Activated T-helper 1 cell treated with anti-CD3 and anti-CD28 coated beads, Interleukin-2, amount 50 U/mL, for 16 hours (primary cell): ENCODE measurements at places on chromosomes 11 and 22.

- no peak for DNase-seq
These were observed 13.3 kb upstream of the CD81 start for GRCh38 chr11:2363577-2364370.

GRCh38 chr11:70854201-70854600, 398.2 kb downstream of the SHANK2 start:
- DNase-seq: no peak

- no peak for DNase-seq
These were observed 87.1 kb downstream of the CD44 start for GRCh38 chr11:35225946-35226520.

DNA sequence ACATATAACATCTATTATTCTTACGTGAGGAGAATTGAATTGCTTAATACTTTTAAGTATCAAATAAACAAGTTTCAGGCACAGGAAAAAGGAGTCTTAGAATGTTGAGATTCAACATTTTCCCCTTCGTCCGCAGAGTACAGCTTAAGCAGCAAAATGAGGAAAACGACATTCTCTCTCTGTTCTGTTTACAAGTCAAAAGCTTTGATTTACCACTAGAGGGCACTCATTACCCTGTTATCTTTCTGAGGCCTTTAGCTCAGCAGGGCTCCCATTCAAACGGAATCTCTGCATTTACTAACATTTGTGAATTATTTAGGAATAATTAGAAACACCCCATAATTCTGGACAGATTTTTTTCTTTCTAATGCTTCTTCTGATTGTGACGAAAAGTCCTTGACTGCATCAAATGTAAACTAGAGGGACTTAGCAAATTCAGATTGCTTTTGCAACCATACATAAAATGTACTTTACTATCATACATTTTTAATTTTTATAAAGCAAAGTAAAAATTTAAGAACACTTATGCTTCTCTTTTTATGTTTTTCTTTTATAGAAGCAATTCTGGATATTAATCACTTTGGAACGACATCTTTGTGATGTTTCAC, 75.0 kb downstream of the JRKL start:
- DNase-seq: no peak

DNA sequence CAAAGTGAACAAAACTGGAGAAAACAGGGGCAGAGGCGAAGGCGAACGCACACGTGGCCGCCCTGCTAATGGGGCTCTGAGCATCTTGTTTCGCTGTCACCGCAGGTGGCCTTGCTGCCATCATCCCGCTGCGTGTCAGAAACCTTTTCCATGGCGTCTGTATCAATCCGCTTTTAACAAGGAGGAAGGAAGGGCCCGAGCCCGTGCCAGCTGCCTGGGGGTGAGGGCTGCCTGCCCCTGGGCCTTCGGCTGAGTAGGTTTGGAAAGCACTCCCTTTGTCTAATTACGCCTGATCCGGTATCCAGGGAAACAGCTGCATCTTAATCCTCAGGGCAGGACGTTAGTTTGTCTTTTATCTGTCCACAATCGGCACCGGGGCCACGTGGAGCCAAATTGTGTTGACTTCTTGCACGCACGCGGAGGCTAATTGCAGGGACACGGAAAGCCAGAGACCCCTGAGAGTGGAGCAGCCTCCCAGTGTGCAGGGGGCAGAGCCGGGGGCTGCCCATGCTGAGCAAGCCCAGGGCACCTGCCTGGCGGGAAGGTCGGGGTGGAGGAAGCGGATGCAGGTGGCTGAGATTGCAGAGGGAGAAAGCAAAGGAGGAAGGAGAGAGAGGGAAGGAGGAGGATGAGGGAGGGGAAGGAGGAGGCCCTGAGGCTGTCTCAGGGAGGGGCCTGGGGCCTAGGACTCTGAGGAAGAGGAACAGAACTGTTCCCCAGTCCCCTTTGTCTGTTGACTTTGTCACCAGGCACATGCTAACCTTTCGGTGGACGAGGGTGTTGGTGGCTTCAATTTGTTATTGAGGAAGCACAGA, 19.2 kb upstream of the TH start:
- DNase-seq: no peak

GRCh38 chr11:89477175-89477574, 14.0 kb downstream of the NOX4 start:
- no peak for DNase-seq

DNA sequence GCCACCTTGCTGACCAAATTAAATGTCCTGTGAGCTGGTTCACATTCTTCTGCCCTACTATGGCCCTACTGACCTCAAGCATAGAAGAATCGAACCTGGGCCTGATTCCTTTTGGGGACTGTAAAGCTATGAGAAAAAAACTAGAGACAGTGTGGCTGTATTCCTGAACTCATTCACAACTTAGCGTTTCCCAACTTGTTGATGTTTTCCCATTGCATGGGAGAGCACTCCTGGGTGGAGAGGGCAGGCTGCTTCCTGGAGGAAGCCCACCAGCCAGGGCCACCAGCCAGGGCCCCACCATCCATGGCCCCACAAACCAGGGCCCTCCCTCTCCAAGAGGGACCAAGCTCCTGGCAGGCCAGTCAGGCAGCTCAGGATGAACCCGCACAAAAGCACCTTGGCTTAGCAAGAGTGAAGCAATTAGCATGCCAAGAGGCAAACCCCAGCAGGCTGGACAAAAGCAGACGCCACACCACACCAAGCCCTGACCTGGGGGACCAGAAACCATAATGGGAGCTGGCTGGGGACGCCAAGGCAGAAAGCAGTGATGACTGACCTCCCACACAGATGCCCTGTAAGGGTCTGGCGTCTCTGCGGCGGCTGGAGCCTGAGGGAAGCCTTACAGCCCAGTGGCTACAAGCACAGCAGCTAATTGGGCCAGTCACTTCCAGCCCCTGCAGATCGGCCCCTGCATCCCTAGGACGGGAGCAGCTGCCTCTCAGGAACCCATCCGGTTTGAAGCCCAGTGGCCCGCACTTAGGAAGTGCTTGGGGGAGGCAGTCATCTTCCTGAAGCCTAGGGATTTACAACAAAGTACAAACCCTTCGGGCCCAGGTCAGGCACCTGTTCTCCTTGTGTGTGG, 2.1 kb downstream of the CERK start:
- DNase-seq: no peak

GRCh38 chr11:103926990-103927389, 109.5 kb upstream of the DDI1 start:
- DNase-seq: no peak

GRCh38 chr22:40368836-40369235, 1.6 kb upstream of the SGSM3 start:
- DNase-seq: no peak

DNA sequence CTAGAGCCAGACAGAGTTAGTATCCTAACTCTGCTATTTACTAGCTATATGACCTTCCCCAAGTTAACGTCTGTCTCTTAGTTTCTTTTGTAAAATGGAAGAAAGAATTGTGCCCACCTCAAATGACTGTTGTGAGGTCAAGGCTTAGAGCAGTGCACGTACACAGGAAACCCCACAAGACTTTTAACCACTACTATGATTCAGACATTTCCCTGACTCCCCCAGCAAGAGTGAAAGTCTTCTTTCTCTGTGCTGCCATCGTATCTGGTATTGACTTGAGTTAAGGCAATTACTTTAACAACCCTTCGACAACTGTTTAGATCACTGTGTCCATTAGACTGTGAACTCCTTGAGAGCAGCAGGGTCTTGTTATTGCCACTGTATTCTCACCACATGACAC, 2.6 kb upstream of the OR52W1 start:
- no peak for DNase-seq

GRCh38 chr22:33772745-33773144, 147.5 kb downstream of the LARGE1 start:
- no peak for DNase-seq

DNA sequence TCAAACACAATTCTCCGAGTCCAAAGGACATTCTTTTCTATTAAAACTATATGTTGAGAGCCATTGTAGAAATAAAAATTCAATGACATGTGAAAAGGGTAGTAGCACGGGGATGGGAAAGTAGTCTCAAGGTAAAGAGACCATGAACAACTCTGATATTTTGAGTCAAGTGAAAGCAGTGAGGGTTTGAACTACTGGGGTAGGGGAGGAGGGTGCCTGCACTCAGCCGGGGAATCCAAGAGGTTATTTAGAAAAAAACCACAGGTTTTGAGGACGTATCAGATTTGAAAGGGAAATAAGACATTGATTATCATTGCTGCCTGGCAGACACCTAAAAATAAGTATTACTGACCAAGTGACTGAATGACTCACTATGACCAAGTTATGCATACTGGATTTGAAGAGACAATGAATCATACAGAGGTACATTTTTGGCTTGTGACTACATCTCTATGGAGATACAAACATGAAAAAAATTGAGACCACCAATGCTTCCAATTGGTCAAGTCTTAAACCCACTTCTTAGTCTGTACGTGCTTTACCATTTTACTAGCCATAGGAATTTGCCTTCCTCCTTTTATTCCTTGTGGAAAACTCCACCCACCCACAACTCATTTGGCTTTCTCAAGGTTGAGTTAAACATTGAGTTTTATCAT, 2.2 kb upstream of the OR52H1 start:
- DNase-seq: no peak

- no peak for DNase-seq
These were observed 2.2 kb upstream of the TMEM216 start for GRCh38 chr11:61390161-61390560.

DNA sequence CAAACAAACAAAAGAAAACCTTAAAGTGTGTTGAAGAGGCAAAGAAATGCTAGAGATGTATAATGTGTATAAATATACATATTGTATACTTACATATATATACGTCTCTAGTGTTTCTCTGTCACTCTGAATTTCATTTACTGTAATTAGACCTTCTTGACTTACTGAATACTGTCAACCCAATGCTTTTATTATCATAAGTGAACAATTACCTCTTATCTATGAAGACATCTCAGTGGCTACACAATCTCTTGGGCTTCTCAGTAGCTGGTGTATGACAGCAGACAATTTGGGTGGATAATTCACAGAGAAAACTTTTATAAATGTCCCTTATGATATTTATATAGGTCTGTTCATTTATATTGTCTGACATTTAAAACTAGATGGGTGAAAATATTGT, 664.1 kb upstream of the ANO3 start:
- DNase-seq: no peak

- no peak for DNase-seq
These were observed 166.8 kb downstream of the TEAD1 start for GRCh38 chr11:12840871-12841660.

DNA sequence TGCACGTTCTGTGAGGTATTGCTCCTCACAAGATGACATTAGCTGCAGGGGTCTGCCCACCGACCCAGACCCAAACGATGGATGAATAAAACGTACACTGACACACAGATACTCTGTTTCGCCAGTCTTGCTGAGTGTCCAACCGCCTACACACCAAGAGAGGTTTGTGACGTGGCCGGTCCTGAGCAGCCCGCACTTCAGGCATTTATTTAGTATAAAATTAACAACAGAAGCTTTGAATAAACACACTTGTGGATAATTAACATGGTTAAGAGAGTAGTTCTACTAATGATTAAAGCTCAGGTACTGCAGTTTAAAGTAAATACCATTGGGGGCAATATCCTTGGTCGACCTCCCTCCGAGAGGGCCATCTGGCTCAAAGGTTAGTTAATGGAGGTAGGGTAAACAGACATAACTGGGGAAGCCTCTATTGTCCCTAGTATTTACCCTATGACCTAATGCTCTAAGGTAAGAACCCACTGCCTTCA, 75.7 kb downstream of the CCDC83 start:
- no peak for DNase-seq

DNA sequence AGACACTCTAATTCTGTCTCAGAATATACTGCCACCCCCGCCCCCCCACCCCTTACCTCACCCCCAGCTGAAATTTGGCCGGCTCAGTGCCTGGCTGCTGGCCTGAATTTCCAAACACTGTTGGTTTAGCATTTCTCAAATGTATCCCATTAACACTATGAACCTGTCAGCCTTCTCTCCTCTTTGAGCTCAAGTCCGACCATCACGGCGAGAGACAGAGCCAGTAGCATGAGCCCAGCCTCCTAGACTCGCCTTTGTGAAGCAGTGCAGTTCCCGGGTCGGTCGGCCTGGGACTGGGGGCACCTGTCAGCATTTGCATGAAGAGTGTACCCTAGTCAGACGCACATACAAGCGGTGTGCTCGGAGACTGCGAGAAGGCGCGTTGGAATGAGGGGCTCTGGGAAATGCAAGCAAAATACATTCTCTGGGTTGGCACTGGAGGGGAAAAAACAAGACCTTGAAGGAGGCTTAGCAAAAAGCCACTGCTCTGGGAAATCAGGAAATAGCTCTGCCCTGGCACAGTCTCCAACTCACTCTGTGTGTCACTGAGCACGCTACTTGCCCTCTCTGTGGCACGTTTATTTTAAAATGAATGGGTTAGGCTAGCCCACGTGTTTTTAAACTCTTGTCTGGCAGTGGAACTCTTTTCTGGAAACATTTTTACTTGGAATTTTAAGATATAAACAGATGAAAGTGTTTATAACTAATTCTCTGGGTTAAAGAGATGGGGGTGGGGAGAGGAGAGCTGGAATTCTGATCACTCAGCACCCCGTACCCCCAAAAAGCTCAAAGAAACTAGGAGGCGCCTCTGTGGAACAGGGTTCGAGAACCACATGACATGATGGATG, 108.3 kb downstream of the TIMP3 start:
- no peak for DNase-seq

DNA sequence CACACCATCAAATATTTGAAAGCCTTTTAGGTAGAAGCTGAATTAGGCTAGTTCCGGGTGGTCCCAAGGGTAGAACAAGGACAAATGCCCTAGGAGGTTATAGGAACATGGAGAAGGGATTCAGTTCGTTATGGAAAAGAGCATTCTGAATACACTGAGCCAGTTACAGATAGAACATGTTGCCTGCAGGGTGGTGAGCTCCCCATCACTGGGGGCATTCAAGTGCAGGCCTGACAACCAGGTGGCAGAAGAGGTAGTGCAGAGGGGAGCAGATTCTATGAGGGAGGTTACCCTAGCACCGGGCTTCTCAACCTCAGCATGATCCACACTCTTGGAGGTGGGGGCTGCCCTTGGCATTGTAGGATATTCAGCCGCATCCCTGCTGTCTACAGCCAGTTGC, 24.2 kb downstream of the LIF start:
- DNase-seq: no peak

DNA sequence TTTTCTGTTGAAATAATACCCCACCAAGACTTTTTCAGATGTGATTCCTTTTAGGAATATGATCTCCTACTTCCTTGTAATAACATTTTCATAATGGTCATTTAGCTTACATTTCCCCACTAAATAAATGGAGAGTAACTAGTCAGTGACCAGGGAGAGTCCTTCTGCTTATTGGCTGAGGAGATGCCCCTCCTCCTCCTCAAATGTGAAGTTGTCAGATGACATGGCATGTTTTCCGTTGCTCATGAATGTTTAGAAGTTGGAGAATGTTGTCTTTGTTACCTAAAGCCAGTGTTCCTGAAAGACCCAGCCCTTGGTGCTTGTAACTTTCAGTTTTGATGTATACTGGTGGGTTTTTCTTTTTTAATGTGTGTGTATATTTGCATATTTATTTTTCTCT, 38.2 kb downstream of the CSRP3 start:
- DNase-seq: no peak
